T47D (cell line): ENCODE measurements at places on chromosomes 16 and 17.

DNA sequence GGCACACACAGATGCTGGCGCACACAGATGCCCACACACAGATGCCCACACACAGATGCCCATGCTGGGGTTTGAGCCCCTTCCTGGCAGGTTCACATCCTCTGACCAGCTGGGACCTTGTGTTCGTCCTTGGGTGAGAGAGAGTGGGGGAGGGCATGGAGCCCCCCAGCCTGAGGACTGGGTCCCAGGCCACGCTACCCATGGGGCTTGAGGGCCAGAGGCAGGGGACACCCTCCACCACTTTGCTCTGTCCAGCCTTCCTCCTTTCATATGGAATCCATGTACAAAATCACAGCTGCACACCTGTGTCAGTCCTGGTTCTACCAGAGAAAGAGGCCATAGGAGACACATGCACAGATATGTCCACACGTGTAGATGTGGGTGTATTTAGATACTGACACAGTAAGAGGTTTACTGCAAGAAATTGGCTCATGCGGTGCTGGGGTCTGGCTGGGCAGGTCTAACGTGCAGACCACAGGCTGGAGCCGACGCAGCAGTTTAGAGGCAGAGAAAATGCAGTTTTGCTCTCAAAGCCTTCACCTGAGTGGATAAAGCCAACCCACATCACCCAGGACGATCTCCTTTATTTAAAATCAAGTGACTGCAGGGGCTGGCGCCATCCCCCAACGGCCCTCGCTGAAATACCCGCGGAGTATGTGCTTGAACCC, 10.8 kb downstream of the SLC22A31 start:
- no peak for DNase-seq

- no peak for DNase-seq
Observed at GRCh38 chr17:2095536-2095910, 40.6 kb downstream of the HIC1 start.

DNA sequence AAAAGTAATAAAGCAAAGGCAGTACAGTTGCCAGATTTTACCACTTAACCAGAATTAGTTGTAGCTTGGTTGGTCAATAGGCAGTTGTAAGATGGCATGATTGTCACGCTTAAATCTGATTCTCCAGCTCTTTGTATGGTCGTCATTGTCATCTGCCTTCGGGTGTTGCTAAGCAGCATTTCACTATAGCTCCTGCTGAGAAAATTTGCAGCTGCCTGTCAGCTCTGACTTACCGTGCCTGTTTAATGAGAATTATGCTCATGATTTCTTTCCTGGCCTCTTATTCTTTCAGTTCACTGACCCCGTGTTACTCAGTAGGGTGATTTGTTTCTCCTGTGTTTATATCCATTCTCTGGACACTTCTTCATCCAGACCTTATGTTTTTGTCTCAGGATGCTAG, 66.7 kb downstream of the TANGO6 start:
- DNase-seq = no peak

DNA sequence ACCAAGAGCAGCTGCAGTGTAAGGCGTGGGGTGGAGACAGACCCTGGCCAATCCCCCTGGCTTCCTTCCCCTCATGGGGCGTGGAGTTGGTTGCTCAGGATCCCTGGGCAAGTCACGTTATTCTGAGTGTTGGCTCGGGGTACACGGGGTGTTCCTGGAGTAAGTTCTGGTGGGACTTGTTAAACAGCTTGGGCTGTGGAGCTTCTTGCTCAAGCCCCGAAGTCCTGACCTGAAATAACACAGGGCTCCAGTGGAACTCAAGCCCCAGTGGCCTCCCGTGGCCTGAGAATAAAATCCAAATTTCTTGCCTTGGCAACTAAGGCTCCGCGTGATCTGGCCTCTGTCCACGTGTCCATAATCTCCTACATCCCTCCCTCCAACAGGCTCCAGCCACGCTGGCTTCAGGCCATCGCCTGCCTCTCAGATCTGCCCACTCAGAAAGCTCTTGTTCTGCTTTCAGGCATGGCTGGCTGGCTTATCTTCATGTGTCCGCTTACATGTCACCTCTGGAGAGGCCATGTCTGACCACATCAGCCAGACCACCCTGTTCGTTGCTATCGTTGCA, 49.3 kb upstream of the BCO1 start:
- DNase-seq = peak; percentile 37

- no peak for DNase-seq
Observed at GRCh38 chr17:75616521-75617122, 16.6 kb upstream of the SMIM5 start.

DNA sequence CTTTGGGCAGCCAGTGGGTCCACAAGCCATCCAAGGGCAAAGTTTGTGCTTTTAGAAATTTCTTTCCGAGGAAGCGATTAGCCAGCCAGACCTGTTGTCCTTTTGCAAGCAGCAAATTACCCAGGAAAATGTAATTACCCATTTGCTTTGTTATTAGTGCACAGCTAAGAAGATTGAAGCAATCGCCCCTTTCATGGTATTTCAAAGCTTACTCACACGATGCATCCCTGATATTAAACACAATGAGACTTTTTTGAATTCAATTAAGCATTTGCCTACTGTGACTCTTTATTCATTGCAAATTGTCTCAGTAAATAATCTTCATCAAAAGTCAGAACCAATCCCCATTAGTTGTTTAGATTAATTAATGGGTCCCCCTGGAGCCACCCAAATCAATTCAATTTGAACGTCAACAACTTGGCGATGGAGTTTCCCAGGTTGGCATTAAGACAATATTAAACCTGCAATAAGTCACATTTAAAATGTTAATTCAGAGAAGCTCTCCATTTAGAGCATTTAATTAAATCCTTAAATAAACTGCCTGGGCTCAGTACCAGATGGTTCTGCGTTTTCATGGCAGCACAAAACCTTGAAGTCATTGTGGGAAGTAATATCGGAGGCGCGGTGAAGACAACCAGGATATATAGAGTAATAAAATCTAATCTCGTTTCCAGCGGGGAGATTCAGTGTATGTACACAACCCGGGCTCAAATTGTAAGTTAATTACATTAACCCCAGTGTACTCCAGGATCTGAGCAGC, 366.2 kb upstream of the TNRC6C start:
- no peak for DNase-seq

GRCh38 chr17:1592751-1593629, 30.4 kb upstream of the PITPNA start:
- DNase-seq = no peak

GRCh38 chr17:57572062-57572461, 173.0 kb downstream of the CCDC182 start:
- DNase-seq = no peak

DNA sequence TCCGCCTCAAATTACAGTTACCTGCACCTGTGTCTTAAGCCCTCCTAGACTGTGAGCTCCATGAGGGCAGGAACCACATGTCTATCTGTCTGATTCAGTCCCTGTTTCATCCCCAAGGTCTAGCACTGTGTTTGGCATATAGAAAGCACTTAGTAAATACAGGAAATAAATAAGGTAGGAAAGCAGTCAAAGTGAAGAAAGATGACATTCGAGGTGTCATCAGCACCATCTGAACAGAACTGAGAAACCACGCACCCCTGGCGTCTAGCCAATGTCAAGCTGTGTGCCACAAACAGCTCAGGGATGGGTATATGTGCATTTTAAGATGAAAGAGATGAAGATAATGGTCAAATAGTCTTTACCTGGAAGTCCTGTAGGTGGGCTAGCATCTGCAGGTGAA, 79.6 kb upstream of the ATP2A3 start:
- no peak for DNase-seq

GRCh38 chr17:44774271-44775135, 15.7 kb downstream of the ADAM11 start:
- DNase-seq = peak; percentile 91

GRCh38 chr17:5638596-5638995, 54.3 kb upstream of the NLRP1 start:
- no peak for DNase-seq

DNA sequence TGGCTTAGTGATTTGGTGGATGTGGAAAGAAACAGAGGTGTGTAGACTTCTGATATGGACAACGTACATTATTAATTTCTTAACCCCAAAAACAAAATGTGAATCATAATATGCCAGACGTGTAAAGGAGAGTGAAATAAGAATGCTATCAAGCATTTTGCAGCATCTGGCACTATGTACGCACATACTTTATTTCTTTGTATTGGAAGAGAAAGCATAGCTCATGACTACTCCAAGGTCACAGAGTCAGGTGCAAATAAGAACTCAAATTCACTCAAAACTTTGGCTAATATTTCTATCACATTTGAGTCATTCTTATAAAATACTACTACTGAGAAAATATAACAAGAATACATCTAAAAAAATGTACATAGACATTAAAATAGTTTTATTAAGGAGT, 74.8 kb downstream of the TTC19 start:
- no peak for DNase-seq

- DNase-seq = no peak
Observed at GRCh38 chr16:89361751-89362539, 128.4 kb downstream of the ANKRD11 start.

- DNase-seq = no peak
Observed at GRCh38 chr17:37694734-37695133, 50.1 kb downstream of the HNF1B start.
